ENCODE measurements at places on chromosomes 2 and 18.
A peak's percentile ranks its signal among the peaks of the same experiment; 100 is the strongest.

GRCh38 chr18:52451256-52451655 lies 111.3 kb downstream of the DCC start:
- no peak for DNase-seq

DNA sequence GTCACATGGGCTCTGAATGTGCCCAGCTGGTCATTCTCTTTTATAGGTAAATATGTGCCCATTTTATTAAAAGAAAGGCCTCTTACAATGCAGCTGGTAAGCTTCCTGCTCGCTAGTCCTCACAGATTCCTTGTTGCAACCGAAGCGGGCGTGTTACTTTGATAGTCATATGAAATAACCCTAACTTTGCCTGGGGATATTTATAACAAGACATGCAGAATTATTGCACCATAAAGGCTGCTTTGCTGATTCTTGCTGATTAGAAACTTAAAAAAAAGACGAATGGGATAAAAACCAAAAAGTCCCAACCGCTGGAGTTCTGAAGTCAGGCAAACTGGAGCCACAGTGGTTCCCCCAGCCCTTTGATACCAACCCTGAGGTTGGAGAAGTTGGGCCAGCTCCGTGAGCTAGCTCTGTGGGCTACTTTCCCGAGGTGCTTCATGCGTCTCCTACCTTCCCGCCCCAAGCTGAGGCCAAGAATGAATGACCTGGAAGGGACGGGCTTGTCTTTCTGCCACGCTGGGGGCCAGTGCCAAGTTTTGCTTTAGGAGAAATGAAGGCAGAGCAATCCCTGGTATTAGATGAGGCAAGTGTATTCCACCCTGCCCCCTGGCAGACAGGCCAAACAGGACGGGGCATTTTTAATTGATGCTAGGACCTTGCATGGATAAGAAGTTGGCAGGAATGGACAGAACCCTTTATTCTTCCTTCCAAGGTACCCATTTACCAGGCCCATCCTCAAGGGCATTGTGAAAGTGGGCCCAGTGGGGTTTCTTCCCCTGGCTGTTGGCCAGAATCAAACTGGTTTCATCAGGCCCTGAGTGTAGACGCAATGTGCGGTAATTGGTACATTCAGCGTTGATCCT lies 140.4 kb downstream of the KCTD1 start:
- no peak for DNase-seq

DNA sequence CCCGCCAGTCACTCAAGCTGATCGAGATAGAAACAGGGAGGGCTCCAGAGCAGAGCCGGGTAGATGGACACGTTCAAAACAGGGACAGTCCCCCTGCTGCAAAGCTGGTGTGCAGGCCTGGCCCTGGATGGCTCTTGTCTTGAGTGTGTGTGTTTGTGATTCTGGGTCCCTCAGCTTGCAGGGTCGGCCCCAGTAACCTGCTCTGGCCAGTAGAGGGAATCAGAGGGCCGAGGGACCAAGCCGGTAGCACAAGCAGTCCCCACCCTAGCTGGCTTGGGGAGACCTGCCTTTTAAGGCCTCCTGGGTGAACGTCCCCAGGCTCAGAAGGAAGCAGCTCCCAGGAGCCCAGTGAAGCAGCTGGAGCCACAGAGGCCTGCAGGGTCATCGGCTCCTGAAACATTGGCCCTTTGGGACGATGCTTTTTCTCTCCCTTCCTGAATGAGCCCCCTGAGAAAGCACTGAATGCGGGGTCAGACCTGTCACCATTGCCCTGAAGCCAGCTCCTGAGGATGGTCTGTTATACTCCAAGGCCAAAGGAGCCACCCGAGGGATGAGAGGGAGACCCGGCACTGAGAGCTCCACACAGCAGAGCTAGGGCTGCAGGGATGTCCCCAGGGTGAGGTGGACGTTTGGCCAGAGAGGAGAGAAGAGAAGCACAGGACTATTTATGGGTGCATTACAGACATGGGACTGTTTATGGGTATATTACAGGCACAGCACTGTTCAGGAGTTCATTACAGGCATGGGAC lies 15.4 kb upstream of the MLPH start:
- DNase-seq, result peak; percentile 60

- DNase-seq, result no peak
Measured at GRCh38 chr2:34747643-34748042, 1148.5 kb upstream of the FAM98A start.

DNA sequence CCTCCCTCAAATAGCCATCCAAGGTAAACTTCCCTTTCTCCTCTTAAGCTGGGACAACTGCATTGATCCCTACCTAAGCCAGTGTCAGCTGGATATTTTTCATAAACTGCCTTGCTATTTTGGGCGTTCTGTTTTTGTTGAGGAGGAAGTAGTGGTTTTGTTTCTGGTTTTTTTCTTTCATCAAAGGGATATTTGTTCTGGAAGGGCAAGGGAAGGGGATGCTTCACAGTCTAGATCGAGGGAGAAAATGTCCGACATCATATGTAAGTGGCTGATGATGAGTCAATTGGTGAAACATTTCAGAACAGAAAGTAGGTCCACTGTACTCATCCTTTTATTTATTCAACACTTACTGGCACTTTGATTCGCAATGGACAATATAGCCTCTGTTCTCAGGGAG lies 31.0 kb downstream of the TANC1 start:
- DNase-seq, result no peak

GRCh38 chr2:100211521-100211920 lies 69.1 kb upstream of the AFF3 start:
- no peak for DNase-seq

DNA sequence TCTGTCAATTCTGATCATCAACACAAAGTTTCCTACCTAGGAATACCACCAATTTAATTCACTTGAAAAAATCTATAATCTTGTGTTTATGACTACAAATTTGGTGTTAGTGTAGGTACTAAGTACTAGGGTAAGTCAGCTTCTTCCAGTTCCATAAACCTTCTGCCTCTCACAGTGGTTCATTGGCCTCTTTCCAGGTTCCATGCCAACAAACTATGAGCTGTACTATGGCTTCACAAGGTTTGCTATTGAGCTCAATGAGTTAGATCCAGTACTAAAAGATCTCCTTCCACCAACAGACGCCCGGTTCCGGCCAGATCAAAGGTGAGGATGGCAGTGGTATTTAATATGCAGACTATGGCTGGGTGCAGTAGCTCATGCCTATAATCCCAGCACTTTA lies 58.8 kb downstream of the PRKRA start:
- DNase-seq, result no peak

DNA sequence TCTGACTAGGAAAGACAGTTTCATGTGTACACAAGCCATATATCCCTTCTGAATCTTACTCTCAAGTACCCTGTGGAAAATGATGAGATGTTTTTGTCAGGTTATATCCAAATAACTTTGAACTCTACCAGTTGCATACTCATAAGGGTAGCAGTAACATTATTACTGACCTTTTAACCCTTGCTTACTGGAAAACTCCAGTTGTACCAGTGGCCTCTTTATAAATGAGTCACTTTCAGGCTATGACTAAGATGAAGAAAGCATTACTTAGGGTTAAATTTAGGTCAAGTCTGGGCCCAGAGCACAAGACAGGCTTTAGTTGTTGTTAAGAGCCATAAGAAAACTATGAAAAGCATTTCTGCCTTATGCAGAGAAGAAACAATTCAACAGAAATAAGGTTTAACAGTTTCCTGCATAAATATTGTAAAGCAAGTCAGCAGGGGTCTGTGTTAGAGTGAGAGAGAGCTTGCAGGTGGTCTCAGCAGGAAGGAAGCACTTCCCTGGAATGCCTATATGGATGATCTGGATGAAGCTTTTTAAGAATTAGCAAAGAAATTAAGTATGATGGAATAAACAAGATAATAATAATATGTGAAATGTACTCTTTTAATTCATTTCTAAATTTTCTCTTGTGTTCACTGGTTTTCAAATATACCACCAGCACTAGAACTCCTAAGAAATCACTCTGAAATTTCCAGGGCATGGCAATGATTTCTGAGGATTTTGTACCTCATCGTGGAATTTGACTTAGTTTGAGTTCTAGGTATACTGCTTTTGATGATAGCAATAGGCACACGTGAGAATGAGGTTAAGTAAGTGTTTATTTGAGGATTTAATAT lies 126.6 kb downstream of the UBE2E3 start:
- DNase-seq, result no peak

DNA sequence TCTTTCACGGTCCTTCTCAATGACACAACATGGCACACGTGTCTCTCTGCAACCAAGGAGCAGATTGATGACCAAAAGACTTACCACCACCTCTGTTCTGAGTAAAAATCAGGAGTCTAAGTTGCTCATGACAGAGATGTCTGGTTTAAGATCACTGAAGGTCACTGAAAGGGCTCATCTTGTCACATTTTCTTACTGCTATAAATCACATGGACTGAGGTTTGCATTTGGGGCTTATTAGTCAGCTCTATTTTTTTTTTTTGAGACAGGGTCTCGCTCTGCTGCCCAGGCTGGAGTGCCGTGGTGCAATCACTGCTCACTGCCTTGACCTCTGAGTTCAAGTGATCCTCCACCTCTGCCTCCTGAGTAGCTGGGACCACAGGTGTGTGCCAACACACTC lies 19.4 kb downstream of the CFLAR start:
- DNase-seq, result no peak

- no peak for DNase-seq
Measured at GRCh38 chr2:127011231-127011661, 95.7 kb downstream of the BIN1 start.

DNA sequence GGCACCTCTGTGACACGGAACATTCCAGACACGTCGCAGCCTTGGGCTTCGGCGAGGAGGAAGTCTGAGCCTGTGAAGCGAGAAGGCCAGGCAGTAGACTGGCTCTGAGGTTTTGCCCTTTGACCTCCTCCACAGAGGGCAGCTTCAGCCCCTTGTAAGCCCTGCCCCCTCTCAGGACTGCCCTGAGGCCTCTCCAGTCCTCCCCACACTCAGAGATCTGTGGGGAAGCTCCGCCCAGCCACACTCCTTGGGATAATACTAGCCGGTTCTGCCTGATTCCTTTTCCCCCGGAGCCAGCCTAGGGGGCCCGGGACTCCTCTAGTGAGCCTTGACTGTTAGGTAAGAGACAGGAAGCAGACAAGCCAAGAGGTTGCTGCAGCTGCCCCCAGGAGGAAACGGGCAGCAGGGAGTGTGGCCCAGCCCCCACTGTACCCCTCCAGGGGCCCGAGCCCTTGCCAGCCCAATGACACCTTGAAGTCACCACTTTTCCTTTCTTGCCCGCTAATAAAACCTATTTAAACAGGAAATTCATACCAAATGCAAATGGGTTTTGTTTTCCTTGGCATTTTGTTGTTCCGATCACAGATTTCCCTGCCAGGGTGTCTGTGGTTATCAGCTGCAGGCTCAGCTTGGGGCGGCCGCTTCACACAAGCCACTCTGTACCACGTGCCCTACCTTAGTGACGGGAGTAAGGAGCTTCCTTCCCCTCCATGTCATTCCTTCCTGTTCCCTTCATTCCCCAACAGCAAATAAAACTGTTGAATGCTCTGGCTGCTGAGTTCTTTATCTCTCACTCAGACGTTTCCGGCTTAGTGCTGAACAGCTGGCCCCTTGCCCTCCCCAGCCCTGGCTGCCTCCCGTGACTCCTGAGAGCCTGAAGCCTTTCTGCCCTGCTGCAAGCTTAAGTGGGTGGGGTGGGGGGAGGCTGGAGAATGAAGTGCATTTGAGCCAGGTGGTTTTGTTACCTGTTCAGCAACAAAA lies 124.7 kb downstream of the CABLES1 start:
- DNase-seq, result peak; percentile 21
